HT1080 (cell line): ENCODE measurements at places on chromosomes 7 and 10.

GRCh38 chr10:28930514-28931495 lies 253.5 kb downstream of the BAMBI start:
- DNase-seq: no peak

DNA sequence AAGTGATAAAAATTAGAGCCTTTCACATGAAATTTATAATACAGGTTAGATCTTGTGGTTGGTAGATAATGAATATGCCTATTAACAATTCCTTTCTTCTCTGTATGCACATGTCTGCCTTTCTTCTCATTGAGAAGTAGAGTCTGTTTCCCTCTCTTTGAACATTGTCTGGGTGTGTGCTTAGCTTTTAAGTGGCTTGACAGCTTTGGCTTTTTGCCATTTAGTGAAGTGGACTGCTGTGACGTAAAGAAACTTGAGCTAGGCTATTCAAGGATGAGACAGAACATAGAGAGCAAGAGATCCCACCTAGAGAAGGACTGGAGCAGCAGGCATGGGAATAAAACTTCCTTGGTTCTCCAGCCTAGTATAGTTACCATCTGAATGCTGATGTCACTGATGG lies 996.7 kb upstream of the CELF2 start:
- DNase-seq: peak; percentile 28

DNA sequence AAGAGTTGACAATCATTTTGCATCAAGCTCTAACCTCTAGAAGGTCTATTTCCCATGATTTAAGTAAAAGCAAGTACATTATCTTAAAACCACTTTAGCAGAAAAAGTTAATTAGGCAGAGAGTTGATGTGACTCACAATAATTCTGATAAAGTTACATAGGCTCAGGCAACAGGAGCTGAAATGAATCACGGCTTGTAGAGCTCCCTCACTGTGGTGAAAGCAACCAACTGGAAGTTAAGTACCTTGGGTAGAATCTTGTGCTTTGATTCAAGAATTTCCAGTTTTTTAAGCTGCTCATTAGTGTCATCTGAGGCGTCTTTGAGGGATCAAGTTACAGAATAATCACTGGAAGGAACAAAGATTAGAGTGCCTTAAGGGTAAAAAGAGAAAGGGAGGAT lies 68.9 kb upstream of the NFE2L3 start:
- peak; percentile 7 for DNase-seq

DNA sequence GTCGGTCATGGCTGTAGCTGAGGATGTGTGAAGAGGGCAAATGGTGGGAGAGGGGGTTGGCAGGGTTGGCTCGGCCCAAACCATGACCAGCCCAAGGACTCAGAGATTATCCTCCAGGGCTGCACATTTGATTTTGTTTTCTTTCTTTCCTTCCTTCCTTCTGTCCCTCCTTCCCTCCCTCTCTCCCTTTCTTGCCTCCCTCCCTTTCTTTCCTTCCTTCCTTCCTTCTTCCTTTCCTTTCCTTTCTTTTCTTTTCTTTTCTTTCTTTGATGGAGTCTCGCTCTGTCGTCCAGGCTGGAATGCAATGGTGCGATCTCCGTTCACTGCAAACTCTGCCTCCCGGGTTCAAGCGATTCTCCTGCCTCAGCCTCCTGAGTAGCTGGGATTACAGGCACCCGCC lies 3.8 kb downstream of the SSC4D start:
- DNase-seq: no peak

DNA sequence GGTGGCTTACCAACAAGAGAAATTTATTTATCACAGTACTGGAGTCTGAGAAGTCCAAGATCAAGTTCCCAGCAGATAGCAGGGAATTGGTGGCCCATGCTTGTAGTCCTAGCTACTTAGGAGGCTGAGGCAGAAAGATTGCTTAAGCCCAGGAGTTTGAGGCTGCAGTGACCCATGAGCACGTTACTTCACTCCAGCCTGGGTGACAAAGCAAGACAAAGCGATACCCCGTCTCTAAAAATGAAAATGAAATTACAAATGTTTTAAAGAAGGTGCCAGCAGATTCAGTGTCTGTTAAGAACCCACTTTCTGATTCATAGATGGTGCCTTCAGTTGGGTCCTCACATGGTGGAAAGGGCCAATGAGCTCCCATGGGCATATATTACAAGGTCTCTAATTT lies 20.6 kb upstream of the ARHGAP12 start:
- no peak for DNase-seq

- no peak for DNase-seq
Measured at GRCh38 chr10:47111329-47111862, 188.6 kb upstream of the GDF10 start.

GRCh38 chr10:14391342-14391741 lies 60.6 kb upstream of the FRMD4A start:
- DNase-seq: no peak

GRCh38 chr10:77619964-77620703 lies 17.5 kb downstream of the KCNMA1 start:
- no peak for DNase-seq

DNA sequence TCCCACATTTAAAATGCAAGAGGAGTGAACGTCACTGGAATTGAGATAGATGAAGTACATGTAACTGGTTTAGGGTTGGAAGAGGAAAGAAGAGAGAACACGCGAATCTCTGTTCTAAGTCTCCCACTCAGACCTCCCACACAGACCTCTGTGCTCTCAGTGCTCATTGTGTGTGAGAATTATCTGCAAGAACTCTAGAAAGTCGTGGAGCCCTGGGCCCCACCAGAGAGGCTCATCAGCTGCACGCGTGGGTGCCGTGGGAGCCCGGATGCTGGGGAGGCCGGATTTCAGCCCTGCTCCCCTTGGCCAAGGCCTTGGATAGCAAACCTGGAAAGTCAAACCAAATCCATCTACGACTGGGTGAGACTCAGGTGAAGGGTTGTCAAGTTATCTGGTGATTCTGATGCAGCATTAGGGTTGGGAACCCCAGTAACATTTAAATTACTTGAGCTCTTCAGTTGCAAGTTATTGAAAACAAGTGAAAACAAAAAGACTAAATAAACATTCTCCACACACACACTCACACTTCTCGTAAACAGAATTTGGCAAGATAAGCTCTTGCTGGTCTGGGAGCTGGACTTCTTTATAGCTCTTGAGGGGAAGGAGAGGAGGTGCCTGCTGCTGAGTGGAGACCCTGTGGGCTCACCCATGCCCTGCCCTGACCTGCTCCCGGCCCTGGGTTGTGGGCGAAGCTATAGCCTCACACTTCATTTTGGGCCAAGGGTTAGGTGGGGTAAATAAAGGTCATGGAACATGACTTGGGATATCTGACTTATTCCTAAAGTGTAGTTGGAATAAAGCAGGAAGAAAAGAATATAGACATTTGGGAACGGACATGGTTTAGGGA lies 250.3 kb downstream of the ADARB2 start:
- no peak for DNase-seq
